Cardiac septum (tissue), 1 donor: ENCODE measurements at places on chromosomes 7 and 10.

DNA sequence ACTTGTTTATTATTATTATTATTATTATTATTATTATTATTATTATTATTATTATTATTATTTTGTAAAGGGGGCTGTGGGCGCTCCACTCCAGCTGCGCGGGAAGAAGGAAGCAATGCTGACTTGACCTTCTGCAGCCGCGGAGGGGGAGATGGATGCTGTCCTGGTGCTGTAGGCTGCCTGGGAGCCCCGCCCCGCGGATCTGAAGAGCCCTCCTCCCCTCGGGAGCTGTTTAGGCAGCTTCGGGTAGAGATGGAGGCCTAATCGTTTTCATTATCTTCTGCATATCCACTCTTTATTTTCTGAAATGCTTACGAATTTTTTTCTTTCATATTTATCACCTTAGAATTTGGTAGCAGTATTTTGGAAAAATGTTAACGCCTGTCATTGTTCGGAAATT lies 101.2 kb upstream of the KLF6 start:
- no peak for DNase-seq

- DNase-seq, result no peak
These were observed 208.3 kb downstream of the PPP1R3A start for GRCh38 chr7:113710310-113711096.

DNA sequence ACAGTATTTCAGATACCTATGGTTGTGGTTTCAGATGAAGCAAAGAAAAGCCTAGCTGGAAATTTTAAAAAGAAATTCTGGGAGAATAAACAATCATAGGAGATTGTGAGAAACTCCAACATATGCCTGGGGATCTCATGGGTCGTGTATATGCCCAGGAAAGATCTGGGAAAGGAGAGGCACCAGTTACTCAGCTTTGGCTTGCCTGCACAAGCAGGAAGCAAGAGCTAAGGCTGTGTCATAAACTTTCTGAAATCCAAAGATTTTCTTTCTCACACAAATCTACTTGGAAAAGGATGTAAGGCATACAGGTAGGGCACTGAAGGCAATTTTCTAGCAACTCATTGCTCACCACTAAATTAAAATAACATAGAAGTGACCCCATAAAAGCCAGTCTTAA lies 373.6 kb downstream of the CDC14C start:
- DNase-seq, result no peak

- DNase-seq, result no peak
These were observed 3.0 kb upstream of the AQP1 start for GRCh38 chr7:30908681-30909080.

GRCh38 chr10:100866010-100866409 lies 46.8 kb upstream of the SLF2 start:
- DNase-seq, result no peak

DNA sequence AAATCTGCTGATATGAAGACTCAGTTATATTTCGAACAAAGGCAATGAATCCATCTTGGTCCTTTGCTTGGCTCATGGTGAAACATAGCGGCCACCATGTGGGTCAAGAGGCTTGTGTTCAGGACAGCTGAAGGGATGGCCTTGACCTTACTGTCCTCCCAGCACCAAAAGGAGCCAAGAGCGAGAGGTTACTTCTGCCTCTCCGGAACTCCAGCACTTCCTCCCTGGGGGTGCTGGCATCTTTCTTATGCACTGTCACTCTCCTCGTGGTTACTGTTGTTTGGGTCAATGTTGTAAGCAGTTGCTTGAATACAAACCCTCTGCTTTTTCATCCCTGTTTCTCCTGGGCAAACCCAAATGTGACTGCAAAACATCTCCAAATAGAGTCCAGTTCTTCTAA lies 100.6 kb downstream of the RBM20 start:
- no peak for DNase-seq

- no peak for DNase-seq
These were observed 63.2 kb downstream of the CACNB2 start for GRCh38 chr10:18203471-18203870.

GRCh38 chr10:86664341-86665217 lies 3.7 kb upstream of the LDB3 start:
- DNase-seq, result no peak

DNA sequence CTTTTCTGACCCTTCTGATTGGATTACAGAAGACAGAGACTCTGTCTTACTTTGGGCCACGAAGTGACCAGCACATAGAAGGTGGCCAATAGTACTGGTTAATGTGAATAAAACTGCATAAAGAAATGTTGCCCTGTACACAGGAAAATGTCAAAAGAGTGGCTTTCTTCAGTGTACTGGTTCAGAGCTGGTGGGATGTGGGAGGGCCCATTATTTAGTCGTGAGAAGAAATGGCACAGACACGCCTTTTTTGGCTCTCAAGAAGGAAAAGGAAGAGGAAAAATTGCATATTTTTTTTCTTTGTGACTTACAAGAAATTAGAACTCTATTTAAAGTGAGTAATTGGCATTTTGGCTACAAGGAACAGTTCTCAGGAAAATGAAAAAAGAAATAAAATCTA lies 129.7 kb downstream of the DGKI start:
- no peak for DNase-seq

DNA sequence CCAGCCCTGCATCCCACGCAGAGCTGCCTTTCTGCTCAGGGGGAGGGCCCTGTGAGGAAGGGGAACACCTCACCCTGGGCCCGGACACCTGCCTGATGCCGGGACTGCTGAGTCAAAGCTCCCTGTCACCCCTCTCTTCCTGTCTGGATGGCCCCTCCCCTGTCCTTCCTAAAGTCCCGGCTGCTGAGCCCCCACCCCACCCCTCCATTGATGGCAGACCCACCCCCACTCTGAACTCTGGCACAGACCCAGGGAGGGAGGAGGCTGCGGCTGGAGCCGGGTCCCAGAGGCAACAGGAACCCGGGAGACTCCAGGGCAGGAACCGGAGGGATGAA lies 78.7 kb downstream of the ELFN1 start:
- no peak for DNase-seq

DNA sequence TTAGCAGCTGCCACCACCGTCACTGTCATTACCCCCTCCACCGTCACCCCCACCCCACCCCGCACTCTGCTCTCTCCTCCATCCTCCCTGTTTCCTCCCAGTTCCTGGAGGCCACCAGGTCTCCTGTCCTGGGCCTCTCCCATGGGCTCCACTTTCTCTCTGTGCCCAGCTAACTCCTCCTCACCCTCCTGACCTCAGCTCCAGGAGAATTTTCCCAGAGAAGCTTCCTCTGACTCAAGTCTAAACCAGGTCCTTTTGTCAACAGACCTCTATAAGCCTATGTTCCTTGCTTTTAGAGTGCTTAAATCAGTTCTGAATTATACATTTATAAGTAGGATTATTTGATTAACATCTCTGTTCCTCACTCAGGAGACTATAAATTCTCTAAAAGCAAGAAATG lies 150.0 kb downstream of the ARHGAP12 start:
- no peak for DNase-seq

- DNase-seq, result peak; percentile 55
These were observed 53.8 kb downstream of the PDGFA start for GRCh38 chr7:465710-466400.

- DNase-seq, result no peak
These were observed 323.4 kb upstream of the NRP1 start for GRCh38 chr10:33657913-33658312.

DNA sequence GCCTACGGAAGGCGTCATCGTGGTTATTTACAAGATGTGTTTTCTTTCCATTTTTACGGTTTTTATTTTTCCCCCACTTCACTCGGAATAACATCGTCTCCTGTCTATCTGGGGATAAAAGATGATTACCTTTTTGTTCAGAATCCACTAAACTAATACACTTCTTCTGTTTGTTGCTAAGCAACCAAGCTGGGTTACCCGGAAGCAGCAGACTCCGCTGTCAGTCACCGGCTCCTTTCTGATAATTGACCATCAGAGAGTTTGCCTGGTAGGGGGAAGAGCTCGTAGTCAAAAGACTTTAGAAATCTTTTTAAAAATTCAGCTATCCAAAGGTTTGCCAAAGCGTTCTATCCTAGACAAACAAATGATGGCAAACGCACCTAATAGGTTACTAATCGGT lies 75.0 kb upstream of the SFMBT2 start:
- no peak for DNase-seq

GRCh38 chr10:9515922-9516321 lies 1461.4 kb downstream of the GATA3 start:
- DNase-seq, result no peak

DNA sequence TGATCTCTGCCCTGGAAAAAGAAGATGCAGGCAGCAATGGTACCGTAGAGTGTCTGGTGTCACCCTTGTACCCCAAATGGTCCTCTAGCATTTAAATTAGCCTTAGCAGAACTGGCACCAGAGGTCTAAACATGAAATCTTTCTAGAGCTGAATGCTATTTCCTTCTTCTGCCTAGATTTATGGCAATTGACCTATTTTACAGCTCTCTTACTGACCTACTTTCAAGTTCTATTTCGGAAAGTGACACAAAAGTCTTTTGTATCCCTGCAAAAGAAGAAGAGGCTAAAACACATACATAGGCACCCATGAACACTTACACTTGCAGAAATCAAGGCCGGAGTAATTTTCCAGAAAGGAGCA lies 10.1 kb upstream of the ADAM12 start:
- no peak for DNase-seq

GRCh38 chr7:95539426-95539825 lies 53.7 kb downstream of the ASB4 start:
- DNase-seq, result no peak

- DNase-seq, result no peak
These were observed 16.7 kb downstream of the STN1 start for GRCh38 chr10:103901299-103901698.
